CD4-positive, alpha-beta T cell (primary cell): ENCODE measurements at places on chromosomes 4 and X.

- DNase-seq = no peak
These were observed 199.3 kb downstream of the SPOCK3 start for GRCh38 chr4:167034983-167035382.

GRCh38 chrX:39170464-39170863 lies 369.2 kb downstream of the MID1IP1 start:
- DNase-seq = no peak

GRCh38 chr4:73099143-73099542 lies 29.6 kb upstream of the COX18 start:
- DNase-seq = no peak

- DNase-seq = no peak
These were observed 11.3 kb downstream of the TMEM154 start for GRCh38 chr4:152668338-152668964.

DNA sequence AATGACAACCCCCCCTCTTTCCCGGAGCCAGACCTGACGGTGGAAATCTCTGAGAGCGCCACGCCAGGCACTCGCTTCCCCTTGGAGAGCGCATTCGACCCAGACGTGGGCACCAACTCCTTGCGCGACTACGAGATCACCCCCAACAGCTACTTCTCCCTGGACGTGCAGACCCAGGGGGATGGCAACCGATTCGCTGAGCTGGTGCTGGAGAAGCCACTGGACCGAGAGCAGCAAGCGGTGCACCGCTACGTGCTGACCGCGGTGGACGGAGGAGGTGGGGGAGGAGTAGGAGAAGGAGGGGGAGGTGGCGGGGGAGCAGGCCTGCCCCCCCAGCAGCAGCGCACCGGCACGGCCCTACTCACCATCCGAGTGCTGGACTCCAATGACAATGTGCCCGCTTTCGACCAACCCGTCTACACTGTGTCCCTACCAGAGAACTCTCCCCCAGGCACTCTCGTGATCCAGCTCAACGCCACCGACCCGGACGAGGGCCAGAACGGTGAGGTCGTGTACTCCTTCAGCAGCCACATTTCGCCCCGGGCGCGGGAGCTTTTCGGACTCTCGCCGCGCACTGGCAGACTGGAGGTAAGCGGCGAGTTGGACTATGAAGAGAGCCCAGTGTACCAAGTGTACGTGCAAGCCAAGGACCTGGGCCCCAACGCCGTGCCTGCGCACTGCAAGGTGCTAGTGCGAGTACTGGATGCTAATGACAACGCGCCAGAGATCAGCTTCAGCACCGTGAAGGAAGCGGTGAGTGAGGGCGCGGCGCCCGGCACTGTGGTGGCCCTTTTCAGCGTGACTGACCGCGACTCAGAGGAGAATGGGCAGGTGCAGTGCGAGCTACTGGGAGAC lies 1.6 kb downstream of the PCDH10 start:
- DNase-seq = no peak

- DNase-seq = no peak
These were observed 3.1 kb downstream of the CT45A10 start for GRCh38 chrX:135890087-135890585.

DNA sequence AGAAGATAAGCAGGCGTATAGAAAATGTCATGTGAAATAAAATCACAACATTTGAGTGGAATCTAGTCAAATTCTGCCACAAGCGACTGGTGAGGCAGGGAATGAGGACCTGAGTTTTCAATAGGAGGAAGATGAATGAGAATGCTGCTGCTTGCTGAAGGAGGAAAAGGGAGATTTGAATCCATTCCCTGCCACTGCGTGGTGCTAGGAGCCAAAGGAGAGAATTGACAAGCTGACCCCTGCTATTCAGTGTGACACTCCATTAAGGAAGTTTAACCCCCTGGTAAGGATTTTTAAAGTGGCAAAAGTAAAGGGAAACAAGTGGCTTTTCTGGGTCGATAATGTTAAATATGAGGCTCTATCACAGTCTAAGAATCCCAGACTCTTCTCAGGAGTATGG lies 314.0 kb downstream of the NAF1 start:
- DNase-seq = no peak

DNA sequence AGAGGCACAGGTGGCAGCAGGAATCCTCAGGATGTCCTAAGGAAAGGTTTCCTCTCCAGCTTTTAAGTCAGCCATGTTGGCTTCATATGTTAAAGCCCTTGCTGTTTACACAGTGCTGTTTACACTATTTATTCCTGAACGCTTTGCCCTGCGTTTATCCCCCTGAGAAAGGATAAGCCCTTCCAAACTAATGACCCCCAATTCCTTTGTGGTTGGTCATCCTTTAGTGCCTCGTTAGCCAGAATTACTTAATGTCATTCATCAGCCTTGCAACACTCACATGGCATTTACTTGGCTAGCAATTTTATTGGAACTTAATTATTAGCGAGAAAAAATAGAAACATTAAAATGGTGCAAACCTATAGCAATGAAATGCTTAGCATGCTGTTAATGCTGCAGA lies 23.8 kb downstream of the VCX2 start:
- DNase-seq = no peak
